ENCODE measurements at places on chromosomes 2 and 18.

GRCh38 chr2:207253666-207254345, 88.1 kb upstream of the KLF7 start:
- DNase-seq = no peak

GRCh38 chr2:11784280-11784679, 37.8 kb downstream of the LPIN1 start:
- DNase-seq = no peak

GRCh38 chr2:150570712-150571111, 83.2 kb upstream of the RND3 start:
- DNase-seq = no peak

DNA sequence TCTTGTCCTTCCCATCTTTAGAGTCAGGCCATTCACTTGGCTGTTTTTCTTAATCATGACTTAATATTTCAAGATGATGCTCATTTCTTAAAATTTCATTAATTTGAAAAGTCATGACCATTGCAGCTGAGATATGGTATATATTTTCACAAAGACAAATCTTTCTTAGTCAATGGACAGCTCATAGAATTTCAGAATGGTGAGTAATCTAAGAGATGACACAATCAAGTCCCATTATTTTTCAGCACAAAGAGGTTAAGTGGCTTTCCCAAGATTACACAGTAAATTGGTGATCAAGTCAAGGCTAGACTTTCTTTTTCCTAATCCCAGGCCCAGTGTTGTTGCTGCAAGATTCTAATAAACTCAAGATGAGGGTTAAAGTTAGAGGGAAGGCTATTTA, 34.4 kb upstream of the NT5C1B start:
- DNase-seq = no peak

GRCh38 chr2:188235364-188235763, 56.3 kb upstream of the GULP1 start:
- no peak for DNase-seq

- DNase-seq = no peak
Measured at GRCh38 chr2:60555783-60556139, 2.3 kb upstream of the BCL11A start.

- no peak for DNase-seq
Measured at GRCh38 chr2:105362862-105363591, 25.7 kb downstream of the C2orf49 start.

GRCh38 chr2:28433935-28434599, 41.4 kb downstream of the FOSL2 start:
- no peak for DNase-seq

GRCh38 chr2:175206866-175207265, 25.4 kb upstream of the ATP5MC3 start:
- DNase-seq = no peak

DNA sequence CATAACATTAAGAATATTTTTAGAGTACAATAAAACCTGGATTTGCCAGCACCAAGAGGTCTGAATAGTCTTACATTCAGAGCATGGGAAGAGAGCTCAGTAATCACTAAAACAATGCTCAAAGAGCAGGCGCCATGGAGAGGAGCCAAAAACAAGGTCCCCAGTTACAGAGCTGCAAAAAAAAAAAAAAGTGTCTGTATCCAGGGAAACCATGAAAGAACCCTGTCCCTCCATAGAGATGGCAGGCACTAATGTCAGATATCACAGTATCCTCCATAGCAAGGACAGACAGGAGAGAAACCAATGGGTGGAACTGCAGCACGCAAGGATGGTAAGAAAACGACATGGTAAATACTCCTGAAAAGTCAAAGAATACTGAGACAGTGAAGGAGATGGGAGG, 19.5 kb downstream of the FBXO15 start:
- no peak for DNase-seq

- no peak for DNase-seq
Measured at GRCh38 chr2:234212534-234212933, 162.0 kb downstream of the SPP2 start.

DNA sequence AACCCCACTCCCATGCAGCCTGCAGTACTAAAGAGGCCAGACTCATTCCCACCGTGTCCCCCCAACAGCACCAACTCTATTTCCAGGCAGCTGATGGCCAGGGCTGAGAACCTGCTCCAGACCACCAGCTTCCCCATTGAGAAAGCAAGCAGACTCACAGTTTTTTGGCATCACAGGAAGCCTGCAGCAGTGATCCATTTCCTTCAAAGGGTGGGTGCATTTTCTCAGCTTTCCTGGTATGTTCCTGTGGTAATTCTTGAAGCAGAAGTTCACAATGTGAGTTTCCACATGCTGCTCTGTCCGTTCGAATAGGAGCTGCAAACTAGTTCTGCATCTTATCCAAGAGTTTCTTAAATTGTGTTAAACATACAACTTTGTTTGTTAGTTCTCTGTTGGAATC, 1249.6 kb upstream of the FAM98A start:
- DNase-seq = no peak

GRCh38 chr2:128599700-128600099, 281.0 kb upstream of the HS6ST1 start:
- no peak for DNase-seq

GRCh38 chr2:55361465-55362189, 58.0 kb downstream of the CCDC88A start:
- DNase-seq = no peak

DNA sequence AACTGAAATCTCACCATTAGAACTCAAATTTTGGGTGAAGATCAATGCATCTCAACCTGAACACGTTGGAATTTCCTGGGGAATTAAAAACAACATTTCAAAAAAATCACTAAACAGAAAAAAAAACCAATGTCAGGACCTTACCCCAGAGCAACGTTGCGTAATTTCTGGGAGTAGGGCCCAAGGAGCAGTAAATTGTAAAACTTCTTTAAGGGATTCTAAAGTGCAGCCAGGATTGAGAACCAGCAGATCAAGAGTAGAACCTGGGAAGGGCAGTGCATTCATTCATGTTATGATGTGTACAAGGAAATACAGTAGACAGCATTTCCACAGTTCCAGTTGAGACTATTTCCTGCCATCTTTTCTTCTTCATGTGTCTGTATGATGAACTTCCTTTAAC, 56.9 kb downstream of the RHBDD1 start:
- no peak for DNase-seq

GRCh38 chr2:235921508-235922191, 246.5 kb downstream of the GBX2 start:
- DNase-seq = no peak

DNA sequence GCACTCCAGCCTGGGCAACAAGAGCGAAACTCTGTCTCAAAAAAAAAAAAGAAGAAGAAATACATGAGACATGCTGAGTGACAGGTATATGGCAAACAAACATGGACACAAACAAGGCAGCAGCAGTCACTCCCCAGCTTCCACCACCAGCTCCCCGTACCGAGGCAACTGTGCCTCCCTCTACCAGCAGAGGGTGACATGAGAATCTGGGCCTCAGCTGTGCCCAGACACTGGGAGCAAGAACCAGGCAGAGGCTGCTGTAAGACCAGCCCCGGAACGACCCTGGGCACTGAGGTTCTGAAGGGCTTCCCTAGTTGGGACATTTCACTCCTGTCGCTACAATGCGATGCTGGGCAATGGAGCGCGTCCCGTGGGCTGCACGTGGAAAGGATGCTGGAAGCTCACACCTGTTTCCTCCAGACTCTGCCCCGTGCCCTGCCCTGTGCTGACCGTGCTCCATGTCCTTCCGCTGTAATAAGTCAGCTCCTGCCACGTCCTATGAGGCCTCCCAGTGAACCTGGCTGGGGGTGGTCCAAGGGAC, 37.1 kb downstream of the BOK start:
- no peak for DNase-seq

DNA sequence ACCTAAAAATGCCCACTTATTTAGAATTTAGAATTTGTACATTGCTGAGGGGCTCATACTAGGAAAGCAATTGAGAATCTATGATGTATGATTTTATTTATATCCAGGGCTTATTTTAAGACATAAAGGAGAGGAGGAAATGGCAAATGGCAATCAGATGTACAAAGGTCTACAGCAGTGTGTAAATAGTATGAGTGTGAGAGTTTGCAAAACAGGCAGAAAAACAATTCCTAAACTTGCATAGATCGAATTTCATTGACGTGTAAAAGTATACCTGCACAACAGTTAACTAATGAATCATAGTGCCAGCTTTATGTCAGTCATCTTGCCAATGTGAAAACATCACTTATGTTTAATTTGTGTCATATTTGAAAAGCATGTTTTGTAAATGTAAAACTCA, 718.7 kb upstream of the GCFC2 start:
- DNase-seq = no peak

GRCh38 chr2:72103161-72103560, 44.5 kb downstream of the CYP26B1 start:
- DNase-seq = no peak

Data from DMS79 treated with DMSO at 0.1 percent for 48 hours (cell line).